ENCODE measurements at places on chromosomes 2 and 18.

DNA sequence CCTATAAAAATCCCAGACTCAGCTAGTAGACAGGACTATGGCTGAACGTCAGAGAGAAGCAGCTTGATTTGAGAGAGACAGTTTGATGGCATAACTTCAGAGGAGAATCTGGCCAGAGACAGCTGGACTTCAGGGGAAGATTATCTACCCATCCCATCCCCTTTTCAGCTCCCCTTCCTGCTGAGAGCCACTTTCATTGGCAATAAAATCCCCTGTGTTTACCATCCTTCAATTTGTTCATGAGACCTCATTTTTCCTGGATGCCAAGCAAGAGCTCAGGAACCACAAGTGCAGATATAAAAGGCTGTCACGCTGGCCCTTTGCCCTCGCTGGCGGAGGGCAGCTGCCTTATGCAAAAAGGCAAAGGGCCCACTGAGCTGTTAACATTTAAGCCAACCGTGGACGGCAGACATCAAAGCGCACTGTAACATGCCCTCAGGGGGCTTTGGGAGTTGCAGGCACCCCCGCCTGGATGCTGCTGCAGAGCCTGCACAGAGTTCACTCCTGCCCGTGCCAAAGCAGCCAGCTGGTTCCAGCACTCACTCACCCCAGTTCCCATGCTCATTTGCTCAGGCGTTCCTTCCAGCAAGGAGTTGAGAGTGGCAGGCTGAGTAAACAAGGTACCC lies 164.3 kb upstream of the PGAP1 start:
- DNase-seq, result no peak

DNA sequence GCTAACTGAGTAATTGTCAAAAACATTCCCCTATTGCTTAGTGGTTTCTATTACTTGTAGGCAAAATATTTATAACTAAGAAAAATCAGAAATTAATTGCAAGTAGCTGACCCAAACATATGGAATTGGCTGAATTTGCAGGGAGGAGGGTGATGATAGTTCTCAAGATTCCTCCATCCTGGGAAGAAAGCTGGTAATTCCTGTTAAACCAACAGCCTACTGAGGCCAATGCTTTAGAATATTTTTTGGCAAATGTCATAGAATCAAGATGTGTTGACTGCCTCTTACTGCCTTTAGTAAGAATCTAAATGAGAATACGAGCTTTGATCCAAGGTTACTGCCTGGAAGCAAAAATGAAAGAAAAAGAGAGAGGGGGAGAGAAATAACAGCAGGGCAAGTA lies 120.0 kb downstream of the COL6A3 start:
- no peak for DNase-seq

- DNase-seq, result no peak
Measured at GRCh38 chr2:182436252-182436651, 9.4 kb upstream of the PDE1A start.

GRCh38 chr2:39948016-39948719 lies 169.1 kb upstream of the THUMPD2 start:
- DNase-seq, result no peak

DNA sequence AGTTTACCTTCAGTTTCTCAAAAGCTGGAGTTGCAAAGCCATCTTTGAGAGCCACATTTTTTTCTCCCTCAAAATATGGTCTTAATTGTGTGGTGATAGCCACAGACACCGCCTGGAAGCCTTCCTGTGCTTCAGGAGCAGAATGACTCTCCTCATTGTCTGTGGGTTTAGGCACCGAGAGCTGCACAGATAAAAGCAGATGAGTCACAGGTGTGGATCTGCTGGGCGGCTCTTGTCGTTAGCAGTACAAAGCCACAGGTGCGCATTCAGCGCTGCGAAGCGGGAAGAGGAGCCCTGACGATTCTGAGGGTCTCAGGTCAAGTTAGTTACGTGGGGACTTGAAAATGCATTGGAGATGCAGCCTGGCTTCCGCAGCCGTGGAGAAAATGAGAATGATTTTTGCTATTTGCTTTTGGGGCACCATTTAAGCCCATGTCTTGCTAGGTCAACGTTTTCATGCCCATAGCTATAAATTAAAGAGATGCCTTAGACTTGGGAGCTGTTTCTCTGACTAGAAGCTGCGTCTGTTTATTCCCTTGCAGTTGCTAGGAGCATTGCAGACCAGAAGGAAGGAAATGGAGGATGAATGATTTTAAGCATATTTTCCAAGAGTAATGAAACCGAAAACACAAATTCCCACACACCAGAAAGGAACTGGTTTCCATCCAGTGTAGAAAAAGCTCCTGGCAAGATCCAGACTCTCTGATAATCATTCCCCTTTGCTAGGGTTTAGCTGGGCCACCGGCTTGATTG lies 51.5 kb downstream of the KLHL29 start:
- no peak for DNase-seq

- no peak for DNase-seq
Measured at GRCh38 chr18:56825878-56826277, 174.7 kb downstream of the WDR7 start.

- DNase-seq, result no peak
Measured at GRCh38 chr2:216083464-216084281, 2.0 kb downstream of the TMEM169 start.

DNA sequence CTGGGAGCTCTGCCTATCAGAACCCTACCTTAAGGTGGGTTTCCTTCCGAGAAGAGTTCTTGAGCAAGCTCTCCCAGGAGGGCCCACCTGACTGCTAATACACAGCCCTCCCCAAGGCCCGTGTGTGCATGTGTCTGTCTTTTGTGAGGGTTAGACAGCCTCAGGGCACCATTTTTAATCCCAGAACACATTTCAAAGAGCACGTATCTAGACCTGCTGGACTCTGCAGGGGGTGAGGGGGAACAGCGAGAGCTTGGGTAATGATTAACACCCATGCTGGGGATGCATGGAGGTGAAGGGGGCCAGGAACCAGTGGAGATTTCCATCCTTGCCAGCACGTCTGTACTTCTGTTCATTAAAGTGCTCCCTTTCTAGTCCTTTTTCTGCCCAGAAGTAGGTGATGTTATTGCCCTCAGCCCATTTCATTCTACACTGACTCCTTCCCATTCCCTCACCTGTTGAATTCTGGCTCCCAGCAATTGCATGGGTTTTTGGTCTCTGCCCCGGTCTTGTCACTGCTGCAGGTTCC lies 6.5 kb downstream of the TMEM37 start:
- DNase-seq, result no peak

DNA sequence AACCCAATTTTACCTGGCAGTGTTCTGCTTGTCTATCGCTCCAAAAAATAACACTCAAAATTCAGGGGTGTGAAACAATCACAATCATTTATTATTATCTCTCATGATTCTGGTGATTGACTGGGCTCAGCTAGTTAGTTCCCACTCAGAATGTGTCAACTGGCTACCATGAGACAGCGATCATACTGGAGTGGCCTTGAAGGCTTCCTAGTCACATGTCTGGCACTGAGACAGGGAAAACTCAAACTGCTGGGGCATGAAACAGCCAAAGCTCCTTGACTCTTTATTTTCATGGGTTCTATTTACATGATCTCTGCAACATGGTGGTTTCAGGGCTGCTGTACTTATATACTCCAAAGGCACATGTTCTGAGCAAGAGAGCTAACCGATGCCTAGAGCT lies 6.2 kb upstream of the ANXA4 start:
- DNase-seq, result no peak

GRCh38 chr18:44691148-44691925 lies 10.6 kb downstream of the SETBP1 start:
- DNase-seq, result no peak

GRCh38 chr18:78448106-78448505 lies 531.5 kb upstream of the SALL3 start:
- DNase-seq, result no peak

DNA sequence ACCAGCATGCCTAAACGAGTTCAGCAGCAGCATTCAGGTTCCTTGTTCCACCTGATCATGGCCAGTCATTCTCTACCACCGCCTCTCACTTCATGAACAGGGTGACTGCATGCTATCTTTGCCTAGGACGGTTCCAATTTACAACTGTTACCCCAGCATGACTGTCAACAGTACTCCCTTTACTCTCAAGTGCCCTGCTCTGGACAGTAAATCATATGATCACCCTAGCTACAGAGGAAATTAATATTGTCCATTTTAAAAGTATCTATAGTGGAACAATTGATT lies 25.7 kb downstream of the MGAT4A start:
- DNase-seq, result no peak

- no peak for DNase-seq
Measured at GRCh38 chr18:55121397-55122170, 162.3 kb upstream of the CCDC68 start.

- DNase-seq, result no peak
Measured at GRCh38 chr2:54801352-54801751, 77.9 kb downstream of the EML6 start.

DNA sequence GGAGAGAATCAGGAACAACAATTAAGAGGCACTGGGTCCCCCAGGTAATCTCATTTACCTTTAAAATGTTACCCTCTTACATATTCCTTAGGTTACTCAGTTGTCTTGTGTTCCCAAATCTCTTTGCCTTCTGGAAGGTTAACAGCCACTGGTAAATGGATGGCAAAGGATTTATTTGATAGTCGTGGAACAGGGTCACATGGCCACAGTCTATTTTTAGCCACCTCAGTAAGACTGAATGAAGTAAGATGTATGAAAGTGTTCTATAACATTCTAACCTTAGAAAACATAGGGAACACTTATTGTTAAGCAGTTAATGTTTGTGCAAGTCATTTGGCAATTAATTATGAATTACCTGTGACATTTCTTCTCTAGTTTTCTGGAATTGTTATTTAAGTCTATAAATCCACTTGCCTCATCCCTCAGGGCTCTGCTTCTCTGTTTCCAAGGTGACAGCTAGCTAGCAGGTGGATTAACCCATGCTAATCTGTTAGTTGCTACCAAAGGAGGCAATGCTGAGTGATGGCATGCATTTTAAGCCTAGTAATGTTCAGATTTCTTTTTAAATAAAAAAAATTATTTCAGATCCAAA lies 211.0 kb downstream of the PIK3C3 start:
- DNase-seq, result no peak

DNA sequence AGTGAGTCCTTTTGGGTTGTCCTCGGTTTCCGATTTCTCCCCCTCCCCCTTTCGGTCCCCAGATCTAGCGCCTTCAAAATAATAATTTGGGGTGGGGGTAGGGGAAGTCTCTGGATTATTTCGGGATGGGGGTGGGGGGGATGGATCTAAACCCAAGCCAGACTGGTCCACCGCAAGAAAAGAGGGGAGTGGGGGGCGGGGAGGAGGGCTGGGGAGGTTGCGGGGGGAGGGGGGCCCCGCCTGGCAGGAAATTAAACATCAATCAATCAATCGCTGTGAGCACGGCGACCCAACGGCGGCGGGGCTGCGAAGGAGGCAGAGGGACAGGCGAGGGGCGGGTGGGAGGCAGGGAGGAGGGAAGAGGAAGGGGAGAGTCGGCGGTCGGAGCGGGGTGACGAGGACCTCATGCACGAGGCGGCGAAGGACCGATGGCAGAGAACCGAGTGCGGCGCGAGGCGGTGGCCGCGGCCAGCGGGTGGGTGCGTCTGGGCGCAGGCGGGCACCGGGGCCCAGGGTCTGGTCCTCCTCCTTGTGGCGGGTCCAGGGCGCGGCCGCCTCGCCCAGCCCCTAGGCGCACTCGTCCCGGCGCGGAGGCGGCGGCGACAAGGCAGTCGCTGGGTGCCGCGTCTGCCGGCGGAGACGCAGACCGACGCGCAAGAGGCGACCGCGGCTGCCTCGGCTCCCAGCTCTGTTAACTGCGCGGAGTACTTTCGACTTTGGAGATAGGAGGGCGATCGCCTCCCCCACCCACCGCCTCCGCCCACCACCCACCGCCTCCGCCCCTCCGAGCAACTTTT lies 468 bp upstream of the SATB2 start:
- no peak for DNase-seq

GRCh38 chr2:47313728-47314127 lies 89.2 kb upstream of the MSH2 start:
- no peak for DNase-seq

- DNase-seq, result no peak
Measured at GRCh38 chr2:141517852-141518421, 612.9 kb downstream of the LRP1B start.

All from cerebellar nuclear complex (tissue), 1 donor.